NCI-H2081 (cell line): ENCODE measurements at places on chromosomes 11 and 22.

GRCh38 chr11:32706985-32707741 is 87.3 kb downstream of the CCDC73 start:
- DNase-seq = no peak

DNA sequence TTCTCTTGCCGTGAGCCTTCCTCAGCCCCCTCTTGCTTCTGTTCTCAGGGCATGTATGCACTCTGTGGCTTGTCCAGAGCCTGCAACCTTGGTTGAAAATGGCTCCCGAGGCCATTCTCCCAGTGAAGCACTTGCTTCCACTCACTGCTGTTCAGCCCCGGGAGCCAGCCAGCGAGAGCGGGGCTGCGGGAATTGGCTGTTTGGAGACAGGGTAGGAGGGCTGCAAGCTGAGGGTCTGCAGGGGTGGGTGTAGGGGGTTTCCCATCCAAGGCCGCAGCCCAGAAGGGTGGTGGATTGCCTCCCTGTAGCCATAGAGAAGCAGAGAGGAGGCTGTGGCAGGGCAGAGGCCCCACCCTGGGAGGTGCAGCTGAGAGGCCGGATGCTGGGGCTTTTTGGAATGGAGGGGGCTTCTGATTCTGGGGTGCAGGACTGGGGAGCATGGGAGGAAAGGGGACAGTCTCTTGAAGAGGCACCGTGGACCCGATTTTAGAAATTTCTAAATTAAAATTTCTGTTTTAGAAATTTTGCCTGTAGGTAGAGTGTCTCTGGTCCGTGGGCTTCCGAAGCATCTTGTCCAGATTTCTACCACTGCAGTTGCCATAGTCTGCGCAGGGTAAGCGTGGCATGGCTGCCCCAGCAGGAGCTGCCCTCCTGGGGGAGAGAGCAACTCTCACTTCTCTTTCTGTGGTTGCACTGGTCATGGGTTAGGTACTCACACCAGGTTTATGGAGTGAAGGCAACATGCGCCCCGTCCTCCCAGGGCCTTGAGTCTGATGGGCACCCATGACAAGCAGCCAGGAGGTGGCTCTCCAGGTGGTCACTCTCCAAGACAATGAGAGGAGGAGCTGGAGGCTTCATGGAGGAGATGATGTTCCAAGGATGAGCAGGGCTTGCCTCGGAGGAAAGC is 100.2 kb downstream of the TBC1D22A start:
- no peak for DNase-seq

GRCh38 chr11:1199751-1200610 is 22.9 kb upstream of the MUC5B start:
- no peak for DNase-seq

- no peak for DNase-seq
Observed at GRCh38 chr11:121967131-121967704, 148.8 kb downstream of the BLID start.

DNA sequence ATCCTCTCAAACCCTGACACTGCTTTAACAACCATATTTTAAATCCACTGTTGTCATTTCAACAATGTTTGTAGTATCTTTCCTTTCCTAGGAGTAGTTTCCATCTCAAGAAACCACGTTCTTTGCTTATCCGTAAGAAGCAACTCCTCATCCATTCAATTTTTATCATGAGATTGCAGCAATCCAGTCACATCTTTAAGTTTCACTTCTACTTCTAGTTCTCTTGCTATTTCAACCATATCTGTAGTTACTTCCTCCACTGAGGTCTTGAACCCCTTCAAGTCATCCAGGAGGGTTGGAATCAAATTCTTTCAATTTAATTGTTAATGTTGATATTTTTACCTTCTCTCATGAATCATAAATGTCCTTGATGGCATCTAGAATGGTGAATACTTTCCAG is 22.4 kb downstream of the CCDC82 start:
- no peak for DNase-seq
